ENCODE measurements at places on chromosomes 13 and 19.

DNA sequence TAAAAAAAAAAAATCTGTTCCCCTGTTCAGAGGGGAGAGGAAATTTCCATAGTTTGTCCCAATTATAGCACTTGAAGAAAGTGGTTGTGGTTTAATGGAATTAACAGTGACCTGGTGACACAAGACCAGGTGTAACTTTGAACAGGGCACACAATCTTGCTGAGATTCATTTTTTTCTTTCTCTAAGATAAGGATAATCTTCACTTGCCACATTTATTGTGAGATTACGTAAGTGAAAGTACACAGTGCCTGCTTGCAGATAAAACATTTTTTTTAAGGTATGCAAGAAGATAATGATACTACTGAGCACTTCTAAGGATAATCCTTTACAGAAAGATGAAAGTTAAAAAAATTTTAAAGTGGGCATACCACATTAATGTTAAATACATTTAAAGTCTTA is 448.1 kb downstream of the DIAPH3 start:
- no peak for DNase-seq

DNA sequence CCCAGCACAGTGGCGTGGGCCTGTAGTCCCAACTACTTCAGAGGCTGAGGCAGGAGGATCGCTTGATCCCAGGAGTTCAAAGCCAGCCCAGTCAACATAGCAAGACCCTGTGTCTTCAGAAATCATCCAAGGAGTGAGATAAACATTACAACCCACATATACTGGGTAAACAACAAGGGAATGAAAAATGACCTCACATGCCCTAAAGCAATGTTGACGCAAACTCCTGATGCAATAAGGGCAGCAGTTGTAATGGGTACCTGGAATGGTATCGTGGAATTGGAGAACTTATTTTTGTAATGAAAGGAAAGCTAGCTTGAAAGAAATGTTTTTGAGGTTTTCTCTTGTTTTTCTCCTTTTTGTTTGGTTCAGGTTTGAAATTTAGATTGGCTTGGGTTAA is 24.5 kb upstream of the LGALS16 start:
- DNase-seq = no peak

GRCh38 chr19:10327793-10328192 is 5.5 kb downstream of the RAVER1 start:
- no peak for DNase-seq

GRCh38 chr13:78601124-78601873 is 2.1 kb downstream of the POU4F1 start:
- no peak for DNase-seq

GRCh38 chr13:33153421-33154404 is 131.8 kb downstream of the STARD13 start:
- no peak for DNase-seq

Data from activated CD4-positive, alpha-beta T cell treated with anti-CD3 and anti-CD28 coated beads, Interleukin-10, Interleukin-2, amounts not matched to agents 100 ng/mL and 50 ng/mL, durations not matched to agents 16 hours and 8 hours (primary cell).